T-helper 22 cell (primary cell): ENCODE measurements at places on chromosomes 16 and 17.

- DNase-seq, result no peak
These were observed 23.0 kb downstream of the METTL22 start for GRCh38 chr16:8644211-8645140.

- no peak for DNase-seq
These were observed 49.4 kb downstream of the VAC14 start for GRCh38 chr16:70751593-70751992.

DNA sequence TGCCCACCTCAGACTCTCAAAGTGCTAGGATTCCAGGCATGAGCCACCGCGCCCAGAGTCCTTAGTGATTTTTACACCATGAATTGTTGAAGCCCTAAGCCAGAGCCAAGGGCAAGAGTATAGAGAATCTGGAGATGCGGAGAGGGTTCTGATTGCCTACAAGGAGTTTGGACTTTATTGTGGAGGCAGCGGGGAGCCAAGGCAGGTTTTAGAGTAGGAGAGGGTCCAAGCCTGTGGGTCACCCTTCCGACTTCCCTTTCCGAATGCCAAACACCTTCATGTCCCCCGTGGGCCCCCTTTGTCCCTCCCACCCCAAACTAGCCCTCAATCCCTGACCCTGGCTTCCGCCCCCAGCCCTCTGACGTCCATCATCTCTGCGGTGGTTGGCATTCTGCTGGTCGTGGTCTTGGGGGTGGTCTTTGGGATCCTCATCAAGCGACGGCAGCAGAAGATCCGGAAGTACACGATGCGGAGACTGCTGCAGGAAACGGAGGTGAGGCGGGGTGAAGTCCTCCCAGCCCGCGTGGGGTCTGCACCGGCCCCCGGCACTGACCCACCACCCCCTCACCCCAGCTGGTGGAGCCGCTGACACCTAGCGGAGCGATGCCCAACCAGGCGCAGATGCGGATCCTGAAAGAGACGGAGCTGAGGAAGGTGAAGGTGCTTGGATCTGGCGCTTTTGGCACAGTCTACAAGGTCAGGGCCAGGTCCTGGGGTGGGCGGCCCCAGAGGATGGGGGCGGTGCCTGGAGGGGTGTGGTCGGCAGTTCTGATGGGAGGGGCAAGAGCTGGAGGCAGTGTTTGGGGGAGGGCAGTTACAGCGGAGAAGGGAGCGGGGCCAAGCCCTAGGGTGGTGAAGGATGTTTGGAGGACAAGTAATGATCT lies 7.1 kb downstream of the MIEN1 start:
- no peak for DNase-seq

GRCh38 chr17:15456972-15457722 lies 10.3 kb downstream of the CDRT4 start:
- no peak for DNase-seq

- DNase-seq, result no peak
These were observed 36.0 kb downstream of the CHD9 start for GRCh38 chr16:53090591-53091411.

GRCh38 chr17:66604376-66604775 lies 230.5 kb upstream of the CACNG5 start:
- no peak for DNase-seq

- DNase-seq, result no peak
These were observed 500.0 kb upstream of the SALL1 start for GRCh38 chr16:51651061-51651466.

DNA sequence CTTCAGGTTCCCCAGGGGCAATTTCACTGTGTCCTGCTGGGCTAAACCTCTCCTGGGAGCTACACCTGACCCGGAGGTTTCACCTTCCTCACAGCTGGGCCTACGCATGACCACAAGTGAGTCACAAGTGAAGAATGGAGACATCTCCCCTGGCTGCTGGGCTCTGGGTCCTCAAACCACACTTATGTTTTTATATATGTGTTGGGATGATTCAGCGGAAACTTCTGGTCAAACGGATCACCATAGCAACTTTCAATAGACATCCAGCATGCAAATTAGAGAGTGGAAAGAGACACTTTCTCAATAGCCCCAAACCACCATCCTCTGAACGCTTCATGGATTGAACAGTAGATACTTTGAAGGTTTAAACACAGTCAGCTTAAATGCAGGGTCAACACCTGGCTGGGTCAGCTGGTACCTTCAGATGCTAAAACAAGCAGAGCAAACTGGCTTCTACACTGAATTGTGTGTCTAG lies 28.0 kb upstream of the MAF start:
- DNase-seq, result no peak

GRCh38 chr16:617855-618254 lies 12.9 kb upstream of the WFIKKN1 start:
- DNase-seq, result no peak

DNA sequence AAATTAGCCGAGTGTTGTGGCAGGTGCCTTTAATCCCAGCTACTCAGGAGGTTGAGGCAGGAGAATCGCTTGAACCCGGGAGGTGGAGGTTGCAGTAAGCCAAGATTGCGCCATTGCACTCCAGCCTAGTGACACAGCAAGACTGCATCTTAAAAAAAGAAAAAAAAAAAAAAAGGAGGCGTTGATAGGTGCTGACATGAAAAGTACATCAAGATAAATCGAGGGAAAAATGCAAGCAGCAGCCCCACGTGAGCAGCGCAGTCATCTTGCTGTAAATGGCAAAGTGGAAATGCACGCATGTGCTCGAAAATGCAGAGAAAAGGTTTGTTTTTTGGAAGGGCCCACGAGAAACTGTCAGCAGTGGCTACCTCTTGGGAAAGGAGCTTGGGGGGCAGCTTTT lies 20.9 kb downstream of the MXRA7 start:
- no peak for DNase-seq
